Activated T-cell treated with anti-CD3 and anti-CD28 coated beads, Interleukin-2, amount 50 U/mL, for 48 hours (primary cell): ENCODE measurements at places on chromosomes 7 and 10.
A peak's percentile ranks its signal among the peaks of the same experiment; 100 is the strongest.

GRCh38 chr10:2658780-2659179, 408.6 kb upstream of the PFKP start:
- DNase-seq, result no peak

- peak; percentile 26 for DNase-seq
Observed at GRCh38 chr7:33807779-33808482, 97.4 kb upstream of the BMPER start.

- DNase-seq, result no peak
Observed at GRCh38 chr7:140724706-140725105, 28.2 kb downstream of the NDUFB2 start.

- DNase-seq, result no peak
Observed at GRCh38 chr10:124909563-124909962, 32.4 kb upstream of the ZRANB1 start.

- no peak for DNase-seq
Observed at GRCh38 chr10:132183046-132183445, 3.7 kb upstream of the DPYSL4 start.

DNA sequence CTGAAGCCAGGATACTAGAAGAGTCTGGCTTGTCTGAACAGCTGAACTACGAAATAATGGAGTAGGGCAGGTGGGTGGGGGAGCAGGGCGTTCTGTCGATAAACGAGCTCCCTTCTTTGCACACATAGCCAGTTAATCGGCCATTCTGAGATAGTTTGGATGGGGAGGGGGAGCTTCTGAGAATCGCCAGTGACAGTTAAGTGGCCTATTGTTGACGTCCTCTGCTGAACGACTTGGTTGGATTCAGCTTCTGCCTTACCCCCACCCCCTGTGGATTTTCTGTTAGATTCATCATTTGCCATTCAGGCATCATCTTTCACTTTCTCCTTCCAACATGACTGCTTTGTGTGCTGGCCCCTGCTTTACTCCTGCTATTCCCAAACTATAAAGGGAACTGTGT, 520 bp downstream of the CPA5 start:
- no peak for DNase-seq

DNA sequence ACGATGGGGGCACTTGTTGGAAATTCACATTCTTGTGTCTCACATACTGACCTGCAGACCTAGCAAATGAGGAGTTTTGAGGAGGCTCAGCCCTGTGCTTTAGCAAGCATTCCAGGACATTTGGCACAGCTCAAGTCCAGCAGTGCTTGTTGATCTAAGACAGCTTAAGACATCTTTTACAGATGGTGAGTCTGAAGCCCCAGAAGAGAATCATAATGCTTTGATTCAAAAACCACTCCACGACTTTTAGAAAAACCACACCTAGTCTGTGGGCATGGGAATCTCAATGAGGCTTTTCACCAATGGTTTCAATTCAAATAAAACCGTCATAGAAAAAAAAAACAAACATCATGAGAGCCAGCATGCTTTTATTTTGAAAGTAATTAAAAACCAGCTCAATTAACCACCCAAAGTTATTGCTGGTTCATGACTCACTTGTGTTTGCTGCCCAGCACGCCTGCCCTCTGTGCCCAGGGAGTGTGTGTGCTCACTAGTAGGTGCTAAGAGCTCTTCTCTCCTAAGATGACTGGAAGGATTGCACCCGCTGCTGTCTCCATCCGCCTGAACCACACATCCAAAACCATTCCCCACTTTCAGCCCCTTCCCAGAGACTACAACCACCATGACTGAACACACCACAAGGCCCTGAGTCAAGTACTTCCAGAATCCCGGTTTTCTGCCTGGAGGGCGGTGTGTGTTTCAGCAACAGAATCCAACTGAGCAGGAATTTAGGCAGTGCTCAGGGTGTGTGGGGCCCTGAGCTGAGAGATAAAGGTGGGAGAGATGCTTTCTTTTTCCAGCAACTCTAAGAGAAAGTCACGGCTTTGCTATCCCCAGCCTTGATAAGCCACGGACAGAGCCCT, 130.2 kb upstream of the ADAM12 start:
- DNase-seq, result no peak

GRCh38 chr10:2754943-2755342, 312.4 kb upstream of the PFKP start:
- DNase-seq, result no peak
